ENCODE measurements at places on chromosomes 5 and 9.

DNA sequence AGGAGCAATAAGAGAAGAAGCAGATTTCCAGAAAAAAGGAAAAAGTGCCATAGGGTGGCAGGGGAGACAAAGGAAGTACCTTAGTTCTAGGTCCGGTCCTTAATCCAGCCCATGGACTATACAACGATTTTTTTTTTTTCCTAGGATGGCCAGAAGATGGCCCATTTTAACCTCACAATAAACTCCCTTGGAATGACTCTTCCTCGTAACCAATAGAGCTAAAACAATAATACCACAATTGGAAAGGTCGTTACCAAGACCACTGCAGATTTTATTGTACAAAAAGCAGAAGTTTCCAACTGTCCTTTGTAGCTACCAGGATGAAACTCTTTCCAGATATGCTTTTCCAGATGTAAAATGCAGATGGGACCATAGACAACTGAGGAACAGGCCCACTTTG lies 34.4 kb upstream of the SSBP2 start:
- DNase-seq = no peak

DNA sequence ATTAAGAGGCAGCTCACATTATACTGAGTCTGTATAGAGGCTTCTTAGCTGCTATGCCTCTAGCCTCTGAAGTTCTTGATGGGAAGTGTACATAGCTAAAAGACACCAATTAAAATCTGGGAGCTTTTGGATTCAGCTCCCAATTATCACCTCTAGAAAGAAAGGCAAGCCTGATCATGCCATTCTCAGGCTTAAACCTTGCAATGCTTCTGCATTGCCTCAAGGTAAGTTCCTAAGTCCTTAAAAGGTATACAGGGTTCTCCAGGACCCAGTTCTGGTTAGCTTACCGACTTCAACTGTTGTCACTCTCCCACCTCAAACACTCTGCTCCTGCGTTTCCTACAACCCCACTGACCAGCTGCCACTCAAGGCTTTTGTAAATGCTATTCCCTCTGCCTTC lies 17.5 kb upstream of the CCL28 start:
- no peak for DNase-seq

DNA sequence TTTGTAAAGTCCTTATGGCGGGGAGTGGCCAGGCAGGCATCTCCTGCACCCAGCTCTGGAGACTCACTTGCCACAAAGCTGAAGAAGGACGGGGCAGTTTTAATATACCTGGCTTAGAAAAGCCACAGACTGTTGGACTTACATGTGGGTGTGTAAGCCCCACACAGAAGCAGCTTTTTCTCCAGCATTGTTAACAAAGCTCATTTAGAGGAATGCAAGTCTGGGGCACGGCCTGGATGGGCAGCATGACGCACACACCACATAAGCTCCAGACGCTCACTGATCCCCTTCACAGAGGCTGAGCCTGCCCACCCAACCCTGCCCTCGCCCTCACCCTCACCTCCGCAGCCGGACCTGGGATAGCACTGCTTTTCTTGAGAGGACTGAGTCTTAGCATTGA lies 58.0 kb upstream of the PDE8B start:
- DNase-seq = no peak

DNA sequence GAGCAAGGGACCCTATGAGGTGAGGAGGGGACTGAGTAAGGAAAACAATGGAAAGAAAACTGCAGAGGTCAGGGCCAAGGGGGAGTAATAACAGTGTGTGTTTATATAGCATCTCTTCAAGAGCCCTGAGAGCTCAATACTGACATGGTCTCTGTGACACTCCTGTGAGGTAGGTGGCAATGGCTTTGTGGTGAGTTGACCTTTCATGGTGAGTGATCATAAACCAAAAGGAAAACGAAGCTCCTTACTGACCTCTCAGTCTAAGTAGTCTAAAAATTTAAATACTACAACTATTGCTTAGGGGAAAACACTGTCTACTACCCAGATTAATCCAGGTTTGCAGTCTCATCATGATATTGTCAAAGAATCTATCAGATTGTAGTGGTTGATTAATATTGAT lies 130.9 kb downstream of the SNCAIP start:
- no peak for DNase-seq

GRCh38 chr5:81829242-81829641 lies 78.3 kb upstream of the SSBP2 start:
- no peak for DNase-seq

DNA sequence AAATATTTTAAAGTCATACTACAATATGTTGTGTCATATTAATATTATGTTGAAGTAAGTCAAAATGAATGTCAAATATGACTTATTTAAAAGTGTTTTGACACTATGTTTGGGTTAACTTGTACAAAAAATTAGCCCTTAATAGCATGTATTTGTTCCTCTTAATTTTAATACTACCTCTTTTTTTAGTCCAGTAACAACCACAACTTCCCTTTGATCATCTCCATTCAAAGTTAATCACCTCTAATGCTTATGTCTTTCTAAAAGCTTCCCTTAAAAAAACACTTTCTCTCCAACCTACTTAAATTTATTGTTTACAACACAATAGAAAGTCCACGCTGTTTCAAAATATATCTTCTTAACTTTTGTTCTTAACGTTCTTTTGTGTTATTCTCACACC lies 9.6 kb downstream of the SLCO4C1 start:
- no peak for DNase-seq

GRCh38 chr5:80140496-80140895 lies 105.3 kb downstream of the THBS4 start:
- no peak for DNase-seq

GRCh38 chr5:139481580-139482049 lies 943 bp downstream of the STING1 start:
- peak; percentile 62 for DNase-seq

GRCh38 chr5:63135291-63135690 lies 556.7 kb downstream of the LRRC70 start:
- DNase-seq = no peak

DNA sequence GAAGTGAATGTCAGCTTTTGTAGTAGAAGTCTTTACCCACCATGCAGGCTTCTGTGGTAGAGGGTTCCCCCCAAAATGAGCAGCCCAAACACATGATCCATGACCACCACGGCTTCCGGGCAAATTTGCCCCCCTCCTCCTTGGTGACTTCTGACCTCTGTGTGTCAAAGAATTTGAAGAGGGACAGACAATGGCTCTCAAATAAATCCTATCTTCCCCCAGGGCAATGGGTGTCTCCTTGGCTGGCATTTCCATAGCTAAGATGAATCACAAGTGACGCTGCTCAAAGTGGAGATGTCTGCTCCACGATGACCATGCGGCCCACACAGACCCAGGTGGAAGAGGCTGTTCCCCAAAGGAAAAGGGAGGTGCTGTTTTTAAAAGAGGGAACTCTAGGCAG lies 30.2 kb upstream of the BOD1 start:
- no peak for DNase-seq

DNA sequence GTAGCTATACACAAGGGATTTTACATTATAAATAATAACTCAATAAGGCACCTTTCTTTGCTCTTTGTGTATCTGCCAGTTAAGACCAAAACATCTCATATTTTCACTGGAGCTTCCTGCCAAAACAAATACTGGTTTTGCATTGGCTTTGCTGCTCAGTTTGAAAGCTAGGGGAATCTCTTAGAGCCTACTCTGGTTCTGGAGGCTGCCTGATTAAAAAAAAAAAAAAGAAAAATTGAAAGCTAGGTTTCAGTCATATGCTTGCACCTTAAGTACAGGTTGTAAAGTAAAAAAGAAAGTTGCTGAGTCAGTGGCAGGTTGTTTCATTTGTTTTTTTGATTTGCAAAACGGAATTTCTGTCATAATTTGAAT lies 2.3 kb downstream of the DENND4C start:
- DNase-seq = no peak

All from H7 (cell line).